ENCODE measurements at places on chromosomes 11 and 22. TPM values are rescaled to one million over a fixed set of nuclear protein-coding genes. Genes with fewer than 3 reads are reported as not detected.

NPTXR gene
- total RNA-seq, result 64.6 TPM

CD59 gene
- 63.0 TPM for total RNA-seq

PSMA1 gene
- 133 TPM for total RNA-seq

TTC36 gene
- total RNA-seq, result 0.92 TPM

OR8J1 gene
- total RNA-seq, result not detected

GRAP2 gene
- total RNA-seq, result 0.46 TPM

VPS51 gene
- 125 TPM for total RNA-seq

All from diencephalon (tissue), 1 donor.